Lung (tissue), 17 donors: ENCODE measurements at places on chromosomes 2 and 18. TPM values are rescaled to one million over a fixed set of nuclear protein-coding genes. Genes with fewer than 3 reads are reported as not detected.

- H3K4me3 ChIP-seq: no peak overlapping the region
- no peaks in the 10 kb centered on the region for H3K27me3 ChIP-seq
- H3K36me3 ChIP-seq: peaks cover 2% of the 10 kb centered on the region
- peaks cover 7% of the 10 kb centered on the region for H3K4me1 ChIP-seq
- DNase-seq: peak; percentile 85
Measured at GRCh38 chr2:233407771-233408181, 53.5 kb downstream of the DGKD start.

GRCh38 chr18:79772108-79772864 is 25.5 kb upstream of the KCNG2 start:
- no peaks in the 10 kb centered on the region for H3K36me3 ChIP-seq
- no peak for DNase-seq
- no peak overlapping the region for H3K27ac ChIP-seq
- H3K4me1 ChIP-seq: no peaks in the 10 kb centered on the region
- no peak overlapping the region for H3K4me3 ChIP-seq

DNA sequence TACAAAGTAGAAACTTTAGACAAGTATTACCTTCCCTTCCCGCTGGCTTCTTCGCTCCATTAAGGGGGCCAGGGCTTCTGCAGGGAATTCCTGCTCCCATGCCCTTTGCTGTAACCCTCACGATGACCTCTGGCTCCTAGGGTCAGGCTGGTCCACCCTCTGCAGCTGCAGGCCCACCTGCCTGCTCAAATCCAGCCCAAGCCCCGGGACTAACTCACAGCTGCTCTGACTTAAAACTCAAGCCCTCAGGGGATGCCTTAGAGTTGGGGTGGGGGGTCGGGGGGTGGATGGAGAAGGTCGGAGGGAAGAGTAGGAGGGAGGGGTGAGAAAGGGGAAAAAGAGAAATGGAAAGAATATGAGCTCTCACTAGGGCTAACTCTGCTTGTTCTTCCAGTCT is 4.9 kb downstream of the IGFBP5 start:
- no peaks in the 10 kb centered on the region for H3K36me3 ChIP-seq
- H3K27ac ChIP-seq: peak overlapping the region; percentile 11

GRCh38 chr2:218063896-218064295 is 5.2 kb upstream of the RUFY4 start:
- H3K36me3 ChIP-seq: no peaks in the 10 kb centered on the region
- H3K27me3 ChIP-seq: no peaks in the 10 kb centered on the region
- no peak overlapping the region for H3K27ac ChIP-seq
- H3K4me1 ChIP-seq: peaks cover 3% of the 10 kb centered on the region
- no peak for DNase-seq

GRCh38 chr2:63975437-63976124 is 43.6 kb downstream of the VPS54 start:
- no peak overlapping the region for H3K4me3 ChIP-seq
- no peaks in the 10 kb centered on the region for H3K27me3 ChIP-seq
- DNase-seq: no peak
- H3K4me1 ChIP-seq: no peaks in the 10 kb centered on the region
- no peak overlapping the region for H3K27ac ChIP-seq

GRCh38 chr2:62738981-62739936 is 33.7 kb downstream of the EHBP1 start:
- DNase-seq: no peak
- H3K27me3 ChIP-seq: no peaks in the 10 kb centered on the region
- H3K27ac ChIP-seq: no peak overlapping the region
- no peaks in the 10 kb centered on the region for H3K4me1 ChIP-seq
- no peaks in the 10 kb centered on the region for H3K36me3 ChIP-seq

GRCh38 chr18:36309436-36310391 is 12.2 kb downstream of the FHOD3 start:
- no peak overlapping the region for H3K4me3 ChIP-seq
- H3K4me1 ChIP-seq: no peaks in the 10 kb centered on the region
- H3K27me3 ChIP-seq: peaks cover 3% of the 10 kb centered on the region
- no peak for DNase-seq
- no peaks in the 10 kb centered on the region for H3K36me3 ChIP-seq
- peak overlapping the region; percentile 68 for H3K27ac ChIP-seq

GRCh38 chr2:161571051-161571429 is 53.2 kb upstream of the SLC4A10 start:
- H3K27ac ChIP-seq: no peak overlapping the region
- no peaks in the 10 kb centered on the region for H3K36me3 ChIP-seq
- DNase-seq: no peak

- no peaks in the 10 kb centered on the region for H3K36me3 ChIP-seq
- no peak overlapping the region for H3K4me3 ChIP-seq
- DNase-seq: no peak
- H3K27me3 ChIP-seq: no peaks in the 10 kb centered on the region
Measured at GRCh38 chr2:238499731-238500580, 73.2 kb downstream of the ASB1 start.

DNA sequence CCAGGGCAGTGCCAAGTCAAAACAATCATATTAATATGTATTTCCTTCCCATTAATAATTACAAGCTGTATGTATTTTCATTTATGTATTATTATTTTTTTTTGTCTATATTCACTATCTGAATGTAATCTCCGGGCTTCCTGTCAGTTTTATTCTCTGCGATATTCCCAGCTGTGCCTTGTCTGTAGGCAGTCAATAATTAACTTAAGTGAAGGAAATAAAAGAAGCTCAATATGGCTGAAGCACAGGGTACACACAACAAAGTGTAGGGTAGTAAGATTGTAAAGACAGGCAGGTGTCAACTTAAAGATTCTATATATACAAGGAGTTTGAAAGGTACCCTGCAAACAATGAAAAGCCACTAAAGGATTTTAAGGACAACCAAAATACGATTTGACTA is 122.9 kb downstream of the ROCK1 start:
- no peaks in the 10 kb centered on the region for H3K4me1 ChIP-seq
- no peak overlapping the region for H3K27ac ChIP-seq
- DNase-seq: peak; percentile 8
- peaks cover 12% of the 10 kb centered on the region for H3K36me3 ChIP-seq

Gene AGBL5
- polyA plus RNA-seq: 8.6 TPM
